ENCODE measurements at places on chromosomes 13 and 19.

GRCh38 chr13:33679658-33680012 is 138.3 kb upstream of the RFC3 start:
- no peak for DNase-seq

GRCh38 chr19:5039642-5040543 is 71.0 kb downstream of the KDM4B start:
- no peak for DNase-seq

DNA sequence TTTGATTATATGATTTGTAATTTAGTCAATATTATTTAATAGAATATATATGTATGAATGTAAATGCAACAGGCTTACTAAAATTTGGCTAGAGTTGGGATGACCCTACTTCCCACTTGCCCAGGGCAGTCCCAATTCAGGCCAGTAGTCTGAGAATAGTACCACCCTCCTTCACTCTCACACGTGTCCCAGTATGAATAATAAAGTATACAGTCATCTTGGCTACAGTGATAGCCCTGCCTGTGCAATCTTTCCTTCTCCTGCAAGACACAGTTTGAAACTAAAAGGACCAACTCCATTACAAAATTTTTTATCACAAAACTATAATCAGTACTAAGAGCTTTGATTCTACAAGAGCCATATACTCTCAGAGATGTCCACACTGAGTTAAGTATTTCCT is 76.2 kb downstream of the SACS start:
- no peak for DNase-seq

- DNase-seq = no peak
These were observed 26.7 kb downstream of the TSC22D1 start for GRCh38 chr13:44549476-44549875.

DNA sequence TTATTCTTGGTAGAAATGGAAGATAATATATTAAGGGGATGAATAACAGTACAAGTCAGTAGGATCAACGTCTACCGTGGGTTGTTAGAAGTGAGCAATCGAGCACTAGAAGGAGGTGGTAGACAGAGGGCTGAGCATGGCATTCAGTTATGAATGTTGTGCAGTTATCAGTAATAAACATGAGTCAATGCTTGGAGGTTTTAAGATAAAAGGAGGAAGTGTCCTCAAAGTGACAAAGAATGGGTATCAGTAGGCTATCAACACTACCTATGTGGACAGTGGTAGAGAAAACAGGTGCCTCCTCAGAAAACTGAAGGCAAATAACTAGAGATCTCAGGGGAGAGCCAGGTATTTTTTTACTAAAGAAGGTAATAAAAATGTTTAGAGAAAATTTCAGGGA is 1607.0 kb downstream of the PCDH9 start:
- no peak for DNase-seq

DNA sequence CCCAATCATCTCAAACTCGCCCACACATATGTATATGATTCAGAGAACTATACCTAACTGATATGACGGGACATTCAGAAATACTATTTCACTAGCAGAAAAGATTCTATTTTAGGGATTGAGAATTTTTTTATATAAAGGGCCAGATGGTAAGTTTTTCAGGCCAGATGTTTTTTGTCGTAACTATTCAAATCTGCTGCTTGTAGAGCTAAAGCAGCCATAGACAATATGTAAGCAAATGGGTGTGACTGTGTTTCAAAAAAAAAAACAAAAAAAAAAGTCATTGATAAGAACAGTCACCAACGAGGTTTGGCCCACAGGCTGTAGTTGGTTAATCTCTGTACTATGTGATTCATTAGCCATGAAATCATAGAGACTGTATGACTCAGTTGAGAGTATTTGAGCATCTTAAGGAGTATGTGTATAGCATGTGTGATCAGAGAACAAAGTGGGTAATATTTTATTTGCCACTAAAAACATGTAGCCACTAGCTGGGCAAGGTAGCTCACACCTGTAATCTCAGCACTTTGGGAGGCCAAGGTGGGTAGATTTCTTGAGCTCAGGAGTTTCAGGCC is 2724.7 kb downstream of the PCDH9 start:
- DNase-seq = no peak

GRCh38 chr19:16627193-16627927 is 644 bp downstream of the MED26 start:
- peak; percentile 9 for DNase-seq

GRCh38 chr13:74230984-74231501 is 96.8 kb upstream of the KLF12 start:
- DNase-seq = no peak

DNA sequence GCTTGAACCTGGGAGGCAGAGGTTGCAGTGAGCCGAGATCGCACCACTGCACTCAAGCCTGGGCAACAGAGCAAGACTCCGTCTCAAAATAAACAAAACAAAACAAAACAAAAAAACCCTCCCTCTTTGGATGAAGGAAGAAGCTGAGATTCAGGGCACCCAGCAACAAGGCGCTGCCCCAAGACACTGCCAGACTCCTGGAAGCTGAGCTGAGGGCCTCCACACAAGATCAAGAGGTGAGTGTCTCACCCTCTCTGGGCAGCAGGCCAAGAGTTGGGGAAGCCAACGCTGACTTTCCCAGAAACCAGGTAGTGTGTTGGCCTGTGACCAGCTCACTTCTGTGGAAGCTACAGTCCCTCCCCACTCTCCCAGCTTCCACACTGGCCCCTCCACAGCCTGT is 3.7 kb upstream of the TYROBP start:
- peak; percentile 45 for DNase-seq

GRCh38 chr13:22369840-22370239 is 699.0 kb downstream of the FGF9 start:
- no peak for DNase-seq

DNA sequence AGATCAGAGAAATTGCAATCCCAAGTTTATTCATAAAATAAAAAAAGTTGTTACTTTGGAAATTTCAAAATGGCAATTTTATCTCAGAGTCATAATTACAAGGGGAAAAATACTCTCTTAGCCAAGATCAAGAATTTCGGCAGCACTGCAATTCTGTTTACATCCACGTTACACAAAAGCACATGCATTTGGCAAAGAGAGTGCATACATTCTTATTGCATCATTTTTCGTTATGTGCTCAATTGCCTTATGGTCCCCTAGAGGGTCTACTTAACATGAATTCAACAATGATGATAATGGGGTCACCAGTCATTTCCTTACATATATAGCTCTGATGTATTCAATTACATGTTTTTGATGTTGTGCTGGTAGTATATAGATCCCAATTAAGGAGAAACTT is 498.0 kb downstream of the DIAPH3 start:
- no peak for DNase-seq

GRCh38 chr13:32135056-32135390 is 103.4 kb downstream of the FRY start:
- no peak for DNase-seq

DNA sequence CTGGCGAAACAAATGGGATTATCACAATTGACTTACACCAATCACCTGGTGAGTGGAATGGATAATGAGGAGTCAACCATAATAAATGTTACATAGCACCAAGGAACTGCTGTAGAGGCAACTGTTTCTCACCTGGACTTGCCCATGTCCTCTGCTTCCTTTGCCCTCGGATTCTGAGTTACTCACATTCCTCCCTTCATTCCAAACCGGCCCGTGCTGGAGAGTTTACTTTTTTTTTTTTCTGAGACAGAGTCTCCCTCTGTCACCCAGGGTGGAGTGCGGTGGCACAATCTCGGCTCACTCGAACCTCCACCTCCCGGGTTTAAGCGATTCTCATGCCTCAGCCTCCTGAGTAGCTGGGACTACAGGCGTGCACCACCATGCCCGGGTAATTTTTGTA is 41.5 kb upstream of the TSC22D1 start:
- no peak for DNase-seq

DNA sequence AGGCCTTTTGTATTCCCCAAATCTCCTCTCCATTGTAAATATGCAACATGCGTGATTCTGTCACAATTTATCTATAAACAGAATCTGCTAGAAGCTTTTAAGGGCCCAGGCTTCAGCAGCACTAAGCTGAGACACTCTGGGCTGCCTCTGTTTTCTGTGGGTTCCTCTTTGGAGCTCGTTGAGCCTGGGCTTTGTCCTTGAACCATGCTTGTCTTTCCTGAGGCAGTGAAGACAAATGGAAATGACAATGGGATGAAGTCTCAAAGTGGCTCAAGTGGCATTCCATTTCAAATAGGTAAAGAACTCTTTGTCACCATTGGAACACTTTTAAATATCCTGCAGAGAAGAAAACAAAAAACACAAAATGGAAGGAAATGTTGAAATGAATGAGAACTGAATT is 40.3 kb downstream of the RASL11A start:
- DNase-seq = no peak

GRCh38 chr19:56015756-56016155 is 29.2 kb downstream of the NLRP5 start:
- DNase-seq = no peak

DNA sequence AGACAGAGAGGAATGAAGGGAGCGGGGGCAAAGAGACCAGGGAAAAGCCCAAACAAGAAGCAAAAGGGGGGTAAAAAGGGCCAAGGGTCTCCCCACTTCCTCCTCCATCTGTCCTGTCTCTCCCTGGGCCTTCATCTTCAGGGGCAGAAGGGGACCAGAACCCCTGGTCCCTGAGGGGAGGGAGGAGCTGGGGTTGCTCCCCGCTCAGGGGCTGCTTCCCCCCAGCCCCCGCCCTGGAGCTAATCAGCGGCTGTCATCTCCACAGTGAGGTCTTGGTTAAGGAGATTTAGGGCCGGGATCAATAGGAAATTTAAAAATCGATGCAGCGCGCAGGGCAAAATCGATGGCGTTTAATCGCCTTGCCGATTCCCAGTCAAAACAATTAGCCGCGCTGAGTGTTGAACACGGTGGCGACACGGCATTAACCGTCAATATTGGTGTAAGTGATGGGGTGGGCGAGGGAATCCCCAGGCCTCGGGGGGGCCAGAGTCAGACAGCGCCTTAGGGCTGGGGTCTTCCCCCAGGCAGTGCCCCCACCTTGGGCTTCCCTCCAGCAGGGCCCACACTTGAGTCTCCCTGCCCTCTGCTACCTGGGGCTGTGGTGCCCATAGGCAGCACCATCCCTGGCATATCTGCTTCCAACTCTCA is 29.5 kb upstream of the POU2F2 start:
- DNase-seq = no peak

GRCh38 chr13:30968846-30969245 is 36.4 kb downstream of the TEX26 start:
- DNase-seq = no peak

DNA sequence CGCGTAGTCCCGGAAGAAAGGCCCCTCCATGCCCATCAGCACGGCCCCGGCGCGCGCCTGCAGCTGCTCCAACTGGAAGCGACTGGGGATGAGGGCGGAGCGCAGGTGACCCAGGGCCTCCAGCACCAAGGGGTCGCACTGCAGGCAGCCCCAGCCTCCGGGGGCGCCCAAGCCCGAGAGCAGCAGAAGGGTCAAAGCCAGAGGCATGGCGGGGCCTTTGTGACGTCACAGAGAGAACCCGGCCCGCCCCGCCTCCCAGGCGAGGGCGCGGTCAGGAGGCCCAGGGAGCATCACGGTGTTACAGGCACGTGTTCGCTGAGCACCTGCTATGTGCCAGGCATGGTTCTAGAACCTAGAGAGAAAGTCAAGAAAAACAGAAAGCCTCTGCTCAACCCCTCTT is at the start of gene IZUMO2:
TSS of gene IZUMO2 (minus strand) at position 294 of the 400 bp plus-strand sequence. CDS start at position 207, 87 bp downstream.
- no peak for DNase-seq

GRCh38 chr13:32840989-32841713 is 175.1 kb upstream of the KL start:
- DNase-seq = no peak

GRCh38 chr13:23725922-23726321 is 155.7 kb downstream of the TNFRSF19 start:
- no peak for DNase-seq

All from activated CD4-positive, alpha-beta T cell treated with anti-CD3 and anti-CD28 coated beads, Interleukin-2, amount 50 U/mL, for 48 hours (primary cell).